Right lobe of liver (tissue), 6 donors: ENCODE measurements at places on chromosomes 12 and 14. TPM values are rescaled to one million over a fixed set of nuclear protein-coding genes. Genes with fewer than 3 reads are reported as not detected.

DNA sequence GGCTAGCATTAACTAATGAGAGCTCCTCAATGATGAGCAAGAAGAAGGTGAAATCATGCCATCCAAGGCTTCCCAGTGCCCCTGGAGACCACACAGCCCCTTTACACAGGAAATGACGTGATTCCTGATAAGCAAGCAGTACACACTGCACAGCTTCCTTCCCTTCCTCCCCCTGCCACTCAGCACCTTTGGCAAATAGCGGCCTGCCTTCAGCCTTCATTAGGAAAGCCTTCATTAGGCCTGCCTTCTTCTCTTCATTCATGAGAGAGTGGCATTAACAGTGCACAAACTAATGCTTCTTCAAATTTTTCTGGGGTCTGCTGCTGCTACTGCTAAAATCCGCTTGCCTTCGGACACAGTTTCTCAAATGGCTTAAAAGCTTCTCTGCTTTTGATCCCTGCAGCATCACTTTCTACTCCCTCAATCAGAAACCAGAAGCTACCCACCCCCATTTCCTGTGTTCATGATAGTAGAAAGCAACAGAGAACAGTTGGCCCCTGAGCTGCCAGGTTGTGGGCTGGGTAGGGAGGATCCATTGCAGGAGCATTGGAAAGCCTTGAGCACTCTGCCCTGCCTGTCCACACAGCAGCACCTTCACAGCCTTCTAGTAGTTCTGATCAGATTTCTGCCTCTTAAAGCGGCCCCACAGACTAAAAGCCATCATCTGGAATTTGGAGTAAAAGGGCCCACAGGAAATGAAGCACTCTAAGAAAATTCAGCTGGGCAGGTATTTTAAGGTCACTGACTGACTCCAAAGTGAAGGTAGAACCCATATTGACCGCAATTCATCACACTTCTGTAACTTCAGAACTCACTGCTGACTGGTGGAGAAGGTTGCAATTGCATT lies 103.8 kb upstream of the ETV6 start:
- H3K36me3 ChIP-seq = no peaks in the 10 kb centered on the region
- DNase-seq = no peak
- H3K4me1 ChIP-seq = no peaks in the 10 kb centered on the region

- no peaks in the 10 kb centered on the region for H3K36me3 ChIP-seq
- no peaks in the 10 kb centered on the region for H3K27me3 ChIP-seq
- no peaks in the 10 kb centered on the region for H3K4me1 ChIP-seq
Observed at GRCh38 chr12:64650762-64651161, 40.5 kb downstream of the RASSF3 start.

- DNase-seq = no peak
- no peak overlapping the region for H3K27ac ChIP-seq
- H3K4me3 ChIP-seq = no peak overlapping the region
- no peaks in the 10 kb centered on the region for H3K36me3 ChIP-seq
Observed at GRCh38 chr14:38145142-38145541, 62.6 kb upstream of the SSTR1 start.

- no peak for DNase-seq
- no peaks in the 10 kb centered on the region for H3K27me3 ChIP-seq
- no peak overlapping the region for H3K27ac ChIP-seq
- no peaks in the 10 kb centered on the region for H3K4me1 ChIP-seq
- H3K4me3 ChIP-seq = no peak overlapping the region
- H3K36me3 ChIP-seq = no peaks in the 10 kb centered on the region
Observed at GRCh38 chr12:55017416-55017925, 2.3 kb upstream of the NEUROD4 start.

Gene KIF26A
- 0.79 TPM for total RNA-seq
